ENCODE measurements at places on chromosomes 4 and X.

GRCh38 chrX:5380426-5380825 is 848.2 kb downstream of the NLGN4X start:
- no peak for DNase-seq

GRCh38 chr4:1043651-1044468 is 32.4 kb downstream of the FGFRL1 start:
- DNase-seq = peak; percentile 26

GRCh38 chrX:153973127-153974002 is 811 bp downstream of the TMEM187 start:
- no peak for DNase-seq

GRCh38 chr4:112645541-112646329 is 8.8 kb downstream of the LARP7 start:
- no peak for DNase-seq

DNA sequence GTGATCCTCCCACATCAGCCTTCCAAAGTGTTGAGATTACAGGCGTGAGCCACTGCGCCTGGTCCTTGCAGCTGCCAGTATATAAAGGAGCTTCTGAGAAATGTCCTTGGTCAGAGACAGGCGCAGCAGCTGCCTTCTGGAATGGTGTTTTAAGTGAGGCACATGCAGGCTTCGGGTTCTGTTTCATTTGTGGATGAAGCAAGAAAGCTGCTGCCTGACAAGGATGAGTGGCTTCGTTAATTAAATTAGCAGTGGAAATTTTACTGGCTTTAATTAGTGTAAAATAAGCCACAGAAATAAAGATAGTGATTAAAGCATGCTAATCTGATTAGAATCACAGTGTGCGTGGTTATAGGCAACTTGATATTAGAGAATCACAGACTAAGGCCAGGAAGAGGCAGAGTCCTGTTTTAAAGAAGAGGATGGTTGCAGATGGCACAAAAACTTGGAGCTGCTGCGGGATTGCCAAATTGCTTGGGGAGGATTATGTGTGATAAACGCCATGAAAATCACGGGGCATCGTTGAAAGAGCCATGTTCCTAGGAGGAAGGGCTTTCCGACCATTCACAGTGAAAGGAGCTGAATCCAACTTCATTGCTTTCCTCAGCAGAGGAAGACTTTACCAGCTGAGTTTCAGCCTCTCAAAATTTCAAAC is 348.4 kb upstream of the FAT1 start:
- no peak for DNase-seq
